CD8-positive, alpha-beta memory T cell (primary cell): ENCODE measurements at places on chromosomes 6 and 20.

- no peak for DNase-seq
These were observed 67.9 kb downstream of the GCLC start for GRCh38 chr6:53476964-53477363.

- no peak for DNase-seq
These were observed 316.2 kb downstream of the ADGRB3 start for GRCh38 chr6:68951270-68951669.

GRCh38 chr6:72728706-72729343 is 107.0 kb downstream of the KCNQ5 start:
- no peak for DNase-seq

- no peak for DNase-seq
These were observed 387.1 kb upstream of the FLRT3 start for GRCh38 chr20:14724468-14724867.

GRCh38 chr6:7721649-7722048 is 4.2 kb upstream of the BMP6 start:
- no peak for DNase-seq

- DNase-seq = no peak
These were observed 54.5 kb upstream of the MC3R start for GRCh38 chr20:56194042-56194441.

GRCh38 chr20:33284284-33284683 is 1.3 kb downstream of the BPIFB1 start:
- DNase-seq = no peak

DNA sequence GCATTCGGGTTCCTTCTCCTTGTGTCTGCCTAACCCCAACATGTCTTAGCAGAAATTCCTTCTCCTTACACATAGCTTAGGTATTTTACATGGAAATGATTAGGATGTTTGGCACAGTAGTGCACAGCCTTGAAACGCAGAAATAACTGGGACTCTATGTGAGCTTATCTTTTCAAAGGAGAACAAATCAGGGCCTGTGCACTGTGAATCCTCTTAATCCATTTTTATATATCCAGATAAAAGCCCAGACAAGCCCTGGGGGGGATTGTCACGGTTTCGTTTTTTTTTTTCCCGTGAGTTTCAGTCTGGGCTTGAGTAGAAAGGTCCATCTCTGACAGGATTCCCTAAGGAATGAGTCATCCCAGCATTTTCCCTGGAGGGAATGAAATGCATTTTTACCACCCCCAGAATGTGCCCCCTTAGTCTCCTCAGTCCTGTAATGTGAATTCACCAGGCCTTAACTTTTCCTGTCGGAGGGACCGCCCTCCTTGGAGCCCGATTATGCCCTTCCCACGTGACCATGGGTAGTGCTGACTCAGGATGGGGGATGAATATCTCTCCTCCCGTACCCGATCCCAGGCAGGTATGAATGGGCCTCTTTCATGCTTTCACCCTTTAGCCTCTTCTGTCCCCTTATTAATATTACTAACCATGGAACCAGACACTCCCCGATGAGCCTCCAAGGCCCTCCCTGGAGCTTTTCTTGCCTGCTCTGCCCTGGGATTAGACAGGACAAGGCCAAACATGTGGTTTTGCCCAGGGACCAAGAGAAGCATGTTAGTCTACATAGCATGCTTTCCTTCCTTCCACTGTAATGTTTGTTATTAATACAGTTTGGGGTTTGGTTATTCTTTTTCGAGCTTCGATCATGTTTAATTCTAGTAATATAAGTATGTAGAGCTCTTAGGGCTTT is 23.9 kb upstream of the NAA20 start:
- DNase-seq = no peak

- no peak for DNase-seq
These were observed 310.1 kb downstream of the PRL start for GRCh38 chr6:21986703-21987102.

GRCh38 chr6:73514746-73515110 is 6.1 kb downstream of the EEF1A1 start:
- DNase-seq = peak; percentile 5

- DNase-seq = peak; percentile 51
These were observed 233.0 kb downstream of the GMPR start for GRCh38 chr6:16471222-16471909.

- DNase-seq = no peak
These were observed 288.5 kb downstream of the CDH26 start for GRCh38 chr20:60246751-60247150.

DNA sequence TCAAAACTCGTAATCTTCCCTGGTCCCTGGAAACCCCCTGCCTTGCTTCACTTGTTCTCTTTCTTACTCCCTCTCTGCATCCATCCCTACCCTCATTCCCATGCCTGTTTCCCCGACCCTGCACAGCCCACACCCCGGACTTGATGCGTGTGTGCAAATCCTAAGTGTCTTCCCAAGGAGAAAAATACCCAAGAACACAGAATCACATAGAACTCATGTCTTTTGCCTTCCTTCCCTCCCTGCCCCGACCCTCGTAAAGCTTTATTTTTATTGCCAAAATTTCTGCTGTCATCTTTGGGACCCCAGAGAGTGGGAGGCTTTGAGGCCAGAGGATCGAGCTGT is 169.6 kb upstream of the PMEPA1 start:
- no peak for DNase-seq

DNA sequence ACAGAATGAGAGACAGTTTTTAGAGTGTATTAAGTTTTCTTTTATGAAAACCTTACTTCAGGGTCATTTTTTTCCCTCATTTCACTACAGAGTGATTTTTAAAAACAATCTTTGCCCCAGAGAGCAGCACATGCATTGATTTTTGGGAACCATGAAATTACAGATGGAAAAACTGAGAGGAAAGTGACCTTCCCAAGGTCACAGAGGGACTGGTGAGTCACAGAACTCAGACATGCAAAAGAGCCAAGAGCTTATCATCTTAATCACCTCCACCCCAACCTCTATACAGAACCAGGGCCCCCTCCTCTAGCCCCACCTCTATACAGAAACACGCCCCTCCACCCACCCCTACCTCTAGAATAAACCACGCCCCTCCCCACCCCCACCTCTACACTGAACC is 10.7 kb downstream of the PXMP4 start:
- no peak for DNase-seq

DNA sequence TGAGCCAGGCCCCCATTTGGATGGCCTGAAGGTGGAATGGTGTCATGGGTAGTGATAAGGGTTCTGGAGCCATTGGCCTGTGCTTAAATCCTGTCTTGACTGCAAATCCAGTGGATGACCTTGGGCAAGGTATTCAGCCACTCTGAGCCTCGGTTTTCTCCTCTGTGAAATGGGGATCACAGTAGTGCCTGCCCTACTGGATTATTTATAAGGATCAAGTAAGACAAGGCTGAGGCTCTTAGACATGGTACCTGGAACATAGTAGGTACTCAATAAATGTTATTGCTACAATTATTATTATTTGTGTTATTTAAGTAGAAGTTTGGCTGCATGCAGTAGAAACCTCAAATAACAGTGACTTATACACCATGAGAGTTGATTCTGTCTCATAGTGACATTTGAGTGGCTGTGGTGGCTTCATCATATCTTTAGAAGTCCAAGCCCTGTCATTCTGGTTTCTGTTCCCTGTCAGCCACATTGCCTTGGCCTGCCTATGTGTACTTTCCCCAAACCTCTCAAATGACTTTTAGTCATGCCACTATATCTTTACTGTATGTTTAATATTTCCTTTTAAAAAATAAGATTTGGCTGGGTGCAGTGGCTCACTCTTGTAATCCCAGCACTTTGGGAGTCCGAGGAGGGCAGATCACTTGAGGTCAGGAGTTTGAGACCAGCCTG is 37.6 kb upstream of the CHMP4B start:
- no peak for DNase-seq

- DNase-seq = no peak
These were observed 57.5 kb downstream of the MBOAT1 start for GRCh38 chr6:20154753-20155152.
